ENCODE measurements at places on chromosomes 12 and 14. TPM values are rescaled to one million over a fixed set of nuclear protein-coding genes. Genes with fewer than 3 reads are reported as not detected.

The AJUBA gene
- total RNA-seq, result 28.7 TPM

The PDZRN4 gene
- total RNA-seq, result 1.6 TPM

The NFE2 gene
- total RNA-seq, result 13.5 TPM

The CLMN gene
- total RNA-seq, result 26.8 TPM

The KLRC3 gene
- not detected for total RNA-seq

The ANO4 gene
- total RNA-seq, result 0.74 TPM

The OTX2 gene
- total RNA-seq, result not detected

The AP4S1 gene
- 8.6 TPM for total RNA-seq

The NFKBIA gene
- total RNA-seq, result 331 TPM

GRCh38 chr12:46150735-46151134 lies 118.1 kb downstream of the SLC38A1 start:
- H3K27me3 ChIP-seq, result no peaks in the 10 kb centered on the region
- no peak overlapping the region for H3K4me3 ChIP-seq
- H3K4me1 ChIP-seq, result no peaks in the 10 kb centered on the region
- H3K27ac ChIP-seq, result no peak overlapping the region
- DNase-seq, result no peak

DNA sequence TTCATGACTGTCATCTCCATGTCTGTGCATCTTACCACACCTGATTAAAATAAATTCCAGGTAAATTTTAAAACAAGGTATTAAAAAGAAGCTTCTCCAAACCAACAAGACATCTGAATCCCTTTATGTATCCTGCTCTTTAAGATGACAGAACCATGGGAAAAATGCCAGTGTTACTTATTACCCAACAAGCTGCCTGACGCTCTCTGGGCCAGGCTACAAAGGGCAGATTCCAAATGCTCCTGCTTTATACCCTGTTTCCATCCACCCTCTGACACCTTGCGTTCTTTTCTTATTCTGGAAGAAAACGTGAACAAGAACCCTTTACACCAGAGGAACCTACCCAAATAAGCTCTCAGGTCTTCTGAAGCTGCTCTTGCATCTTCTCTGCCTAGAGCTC lies 70.7 kb downstream of the SLC8A3 start:
- no peaks in the 10 kb centered on the region for H3K36me3 ChIP-seq
- no peak overlapping the region for H3K4me3 ChIP-seq

DNA sequence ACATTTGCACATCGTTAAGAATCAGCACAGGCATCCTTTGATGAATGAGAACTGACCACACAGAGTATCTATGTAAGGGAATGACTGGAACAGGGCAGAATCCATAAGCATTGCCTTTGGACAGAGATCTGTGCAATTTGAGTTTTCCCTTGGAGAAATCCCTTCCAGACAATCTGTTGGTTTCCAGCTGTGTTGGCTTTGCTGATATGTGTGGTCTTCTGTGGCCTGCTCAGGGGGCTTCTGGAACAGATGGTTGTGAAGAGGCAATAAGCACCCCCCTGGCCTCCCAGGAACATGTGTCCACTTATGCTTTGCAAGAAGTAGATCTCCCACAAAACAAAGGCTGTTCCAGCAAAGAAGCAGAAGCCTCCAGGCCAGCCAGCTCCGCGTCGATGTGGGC lies 111.4 kb upstream of the TMEM132C start:
- H3K4me1 ChIP-seq, result no peaks in the 10 kb centered on the region
- no peaks in the 10 kb centered on the region for H3K36me3 ChIP-seq
- no peak overlapping the region for H3K27ac ChIP-seq
- DNase-seq, result no peak
- no peak overlapping the region for H3K4me3 ChIP-seq

GRCh38 chr12:46459111-46459510 lies 86.5 kb upstream of the SLC38A2 start:
- H3K4me3 ChIP-seq, result no peak overlapping the region
- H3K27ac ChIP-seq, result peak overlapping the region; percentile 13
- no peak for DNase-seq
- H3K4me1 ChIP-seq, result peaks cover 43% of the 10 kb centered on the region
- no peaks in the 10 kb centered on the region for H3K27me3 ChIP-seq

DNA sequence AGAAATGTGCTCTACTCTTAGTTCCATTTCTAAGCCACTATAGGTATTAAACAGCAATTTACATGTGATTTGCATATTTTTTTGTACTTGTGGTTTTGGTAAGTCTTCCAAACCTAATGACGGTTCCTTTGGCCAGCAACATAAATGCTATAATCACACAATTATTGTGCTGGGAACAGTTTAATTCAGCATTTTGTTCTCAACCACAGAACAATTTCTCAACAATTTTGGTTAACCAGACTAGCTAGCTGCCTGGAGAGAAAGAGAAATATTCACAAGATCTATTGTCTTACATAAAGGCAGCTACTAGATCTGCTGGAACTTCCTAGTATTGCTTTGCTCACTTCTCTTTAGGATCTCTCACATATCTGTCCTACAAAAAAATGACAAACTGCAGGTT lies 265.3 kb downstream of the SOX5 start:
- DNase-seq, result no peak
- no peaks in the 10 kb centered on the region for H3K36me3 ChIP-seq
- no peak overlapping the region for H3K27ac ChIP-seq

- no peak overlapping the region for H3K4me3 ChIP-seq
- H3K27ac ChIP-seq, result no peak overlapping the region
- H3K4me1 ChIP-seq, result peaks cover 23% of the 10 kb centered on the region
Measured at GRCh38 chr12:47280543-47281300, 201.0 kb upstream of the AMIGO2 start.

- H3K4me1 ChIP-seq, result peaks cover 37% of the 10 kb centered on the region
- no peak for DNase-seq
- H3K27ac ChIP-seq, result no peak overlapping the region
- no peaks in the 10 kb centered on the region for H3K36me3 ChIP-seq
- no peak overlapping the region for H3K4me3 ChIP-seq
Measured at GRCh38 chr12:6080149-6081045, 44.1 kb downstream of the VWF start.

DNA sequence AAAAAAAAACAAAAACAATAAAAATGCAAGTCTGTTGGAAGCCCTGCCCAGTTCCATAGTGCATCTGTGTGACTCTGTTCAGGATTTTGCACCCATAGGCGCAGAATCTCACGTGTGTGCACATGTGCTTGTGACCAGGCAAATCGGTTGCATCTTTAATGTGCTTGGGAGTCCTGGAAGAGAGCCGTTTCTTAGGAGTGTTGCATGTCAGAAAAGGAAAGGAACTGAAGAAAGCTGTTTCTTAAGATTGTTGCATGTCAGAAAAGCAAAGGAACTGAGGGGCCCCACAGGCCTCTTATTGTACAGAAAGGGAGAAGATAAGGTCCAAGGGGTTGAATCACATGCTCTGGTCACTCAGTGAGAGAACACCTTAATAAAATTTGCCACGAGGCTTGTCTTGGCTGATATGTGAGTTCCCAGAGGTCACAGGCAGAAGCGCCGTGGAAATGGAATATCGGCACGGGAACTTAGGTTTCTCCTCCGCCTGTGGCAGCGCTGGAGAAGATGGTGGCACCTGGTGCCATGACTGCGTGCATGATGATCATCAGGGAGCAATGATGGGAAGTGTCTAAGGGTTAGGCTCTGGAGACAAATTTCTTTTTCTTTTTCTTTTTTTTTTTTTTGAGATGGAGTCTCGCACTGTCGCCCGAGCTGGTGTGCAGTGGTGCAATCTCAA lies 90.0 kb downstream of the LRRC74A start:
- H3K27me3 ChIP-seq, result no peaks in the 10 kb centered on the region
- no peak for DNase-seq
- H3K4me1 ChIP-seq, result peaks cover 57% of the 10 kb centered on the region
- no peaks in the 10 kb centered on the region for H3K36me3 ChIP-seq
- no peak overlapping the region for H3K4me3 ChIP-seq
- H3K27ac ChIP-seq, result no peak overlapping the region

GRCh38 chr12:89085421-89085820 lies 266.9 kb downstream of the DUSP6 start:
- no peaks in the 10 kb centered on the region for H3K27me3 ChIP-seq
- no peak overlapping the region for H3K4me3 ChIP-seq
- H3K4me1 ChIP-seq, result peaks cover 12% of the 10 kb centered on the region

GRCh38 chr12:83805156-83805772 lies 1107.3 kb downstream of the SLC6A15 start:
- H3K4me1 ChIP-seq, result no peaks in the 10 kb centered on the region
- H3K27ac ChIP-seq, result no peak overlapping the region
- H3K36me3 ChIP-seq, result no peaks in the 10 kb centered on the region
- DNase-seq, result no peak
- H3K4me3 ChIP-seq, result no peak overlapping the region

DNA sequence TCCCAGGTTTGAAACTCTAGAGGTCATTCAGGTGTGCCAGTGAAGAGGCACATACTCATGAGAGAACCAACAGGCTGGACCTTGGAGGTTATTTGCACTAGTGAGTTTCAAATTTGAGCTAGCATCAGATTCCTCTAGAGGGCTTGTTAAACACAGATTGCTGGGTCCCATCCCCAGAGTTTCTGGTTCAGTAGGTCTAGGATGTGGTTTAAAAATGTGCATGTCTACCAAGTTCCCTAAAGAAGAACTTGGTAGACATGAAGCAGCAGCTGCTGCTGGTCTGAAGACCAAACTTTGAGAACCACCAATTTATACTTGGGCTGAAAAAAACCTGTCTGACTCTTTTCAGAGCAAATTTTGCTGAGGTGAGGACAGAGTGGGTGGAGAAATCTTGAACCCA lies 61.7 kb downstream of the SUSD6 start:
- H3K27me3 ChIP-seq, result no peaks in the 10 kb centered on the region
- no peaks in the 10 kb centered on the region for H3K36me3 ChIP-seq
- peak overlapping the region; percentile 0 for H3K4me3 ChIP-seq
- H3K27ac ChIP-seq, result peak overlapping the region; percentile 59

GRCh38 chr14:42421377-42422078 lies 814.9 kb downstream of the LRFN5 start:
- H3K27ac ChIP-seq, result no peak overlapping the region
- H3K4me3 ChIP-seq, result no peak overlapping the region
- H3K36me3 ChIP-seq, result no peaks in the 10 kb centered on the region
- DNase-seq, result no peak
- no peaks in the 10 kb centered on the region for H3K4me1 ChIP-seq

GRCh38 chr12:120668868-120669840 lies 17.8 kb upstream of the MLEC start:
- no peak overlapping the region for H3K27ac ChIP-seq
- peak; percentile 45 for DNase-seq
- H3K27me3 ChIP-seq, result no peaks in the 10 kb centered on the region
- no peaks in the 10 kb centered on the region for H3K36me3 ChIP-seq
- no peak overlapping the region for H3K4me3 ChIP-seq

- no peak overlapping the region for H3K4me3 ChIP-seq
- no peaks in the 10 kb centered on the region for H3K4me1 ChIP-seq
- no peak for DNase-seq
- H3K36me3 ChIP-seq, result no peaks in the 10 kb centered on the region
Measured at GRCh38 chr12:78684419-78684818, 180.2 kb upstream of the SYT1 start.

- no peak overlapping the region for H3K27ac ChIP-seq
- no peaks in the 10 kb centered on the region for H3K36me3 ChIP-seq
- H3K4me1 ChIP-seq, result peaks cover 9% of the 10 kb centered on the region
Measured at GRCh38 chr14:36066636-36067035, 109.9 kb downstream of the PTCSC3 start.

GRCh38 chr12:126385785-126386184 lies 1320.5 kb downstream of the AACS start:
- no peak overlapping the region for H3K27ac ChIP-seq
- no peak overlapping the region for H3K4me3 ChIP-seq
- H3K36me3 ChIP-seq, result no peaks in the 10 kb centered on the region
- no peaks in the 10 kb centered on the region for H3K27me3 ChIP-seq

DNA sequence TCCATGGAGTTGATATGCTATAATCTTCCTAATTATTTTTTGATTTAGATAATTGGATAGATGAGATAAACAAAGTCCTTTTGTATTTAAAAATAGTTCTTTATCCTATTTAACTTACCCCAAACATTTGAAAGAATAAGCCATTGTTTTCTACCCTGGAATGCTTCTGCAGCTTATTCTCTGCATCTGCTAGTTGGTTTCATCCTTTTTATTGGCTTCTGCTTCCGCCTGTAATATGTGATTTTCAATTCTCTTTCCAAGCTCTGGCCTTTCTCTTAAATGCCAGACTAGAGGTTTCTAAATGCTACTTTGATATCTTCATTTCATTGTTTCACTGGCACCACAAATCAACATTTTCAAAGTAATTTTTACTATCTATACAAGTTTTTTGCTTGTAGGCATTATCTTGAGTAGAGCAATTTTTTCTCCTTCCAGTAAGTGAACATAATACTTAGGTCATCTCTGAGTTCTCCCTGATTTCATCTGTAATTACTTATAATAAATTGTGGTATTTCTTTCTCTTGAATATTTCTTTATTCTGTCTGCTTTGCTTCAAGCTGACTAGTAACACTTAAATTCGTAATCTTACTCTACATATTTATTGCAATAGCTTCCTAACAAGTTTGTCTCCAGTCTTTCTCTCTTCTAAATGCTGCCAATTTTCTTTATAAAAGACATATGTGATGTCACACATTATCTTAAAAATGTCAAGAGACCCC lies 958.4 kb downstream of the SLC6A15 start:
- H3K4me3 ChIP-seq, result no peak overlapping the region
- no peaks in the 10 kb centered on the region for H3K27me3 ChIP-seq
- H3K36me3 ChIP-seq, result no peaks in the 10 kb centered on the region
- no peak for DNase-seq
- no peak overlapping the region for H3K27ac ChIP-seq

GRCh38 chr12:97940629-97941028 lies 478.0 kb downstream of the RMST start:
- no peaks in the 10 kb centered on the region for H3K27me3 ChIP-seq
- H3K4me3 ChIP-seq, result no peak overlapping the region
- H3K4me1 ChIP-seq, result no peaks in the 10 kb centered on the region
- H3K27ac ChIP-seq, result no peak overlapping the region
- no peaks in the 10 kb centered on the region for H3K36me3 ChIP-seq

DNA sequence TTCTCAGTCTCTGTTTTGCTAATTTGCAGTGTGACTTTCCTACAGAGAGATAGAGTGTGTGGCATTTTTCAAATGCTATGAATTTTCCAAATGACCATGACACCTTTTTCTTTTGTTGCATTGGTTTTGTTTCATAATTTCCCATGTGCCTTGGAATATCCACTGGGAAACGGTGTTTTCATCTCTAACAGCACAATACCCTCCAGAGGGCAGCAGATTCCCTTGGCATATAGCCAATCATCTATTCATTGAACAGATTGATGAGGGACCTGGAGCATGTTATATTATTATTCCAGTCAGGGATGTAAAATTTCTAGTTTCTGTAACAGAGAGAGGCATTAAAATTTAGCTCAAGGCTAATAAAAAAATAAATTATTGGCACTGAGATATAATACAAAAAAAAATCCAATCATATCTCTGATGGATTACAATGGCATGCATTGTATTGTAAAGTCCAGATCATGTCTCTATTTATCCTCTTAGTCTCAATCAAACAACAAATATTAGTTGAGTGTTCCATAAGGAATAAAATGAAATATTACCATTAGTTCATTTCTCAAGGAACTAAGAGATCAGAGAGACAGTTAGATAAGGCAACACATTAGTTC lies 29.6 kb upstream of the NTN4 start:
- no peak overlapping the region for H3K27ac ChIP-seq
- H3K27me3 ChIP-seq, result no peaks in the 10 kb centered on the region

GRCh38 chr12:41325336-41325735 lies 137.2 kb downstream of the PDZRN4 start:
- no peak overlapping the region for H3K27ac ChIP-seq
- DNase-seq, result no peak
- H3K4me1 ChIP-seq, result no peaks in the 10 kb centered on the region
- no peak overlapping the region for H3K4me3 ChIP-seq
- no peaks in the 10 kb centered on the region for H3K27me3 ChIP-seq

GRCh38 chr14:29353513-29353912 lies 574.1 kb downstream of the PRKD1 start:
- no peaks in the 10 kb centered on the region for H3K4me1 ChIP-seq
- H3K4me3 ChIP-seq, result no peak overlapping the region
- no peaks in the 10 kb centered on the region for H3K27me3 ChIP-seq
- DNase-seq, result no peak
- H3K27ac ChIP-seq, result no peak overlapping the region

Data from lower lobe of right lung (tissue), 2 donors.